Renal cortical epithelial cell (primary cell): ENCODE measurements at places on chromosomes 16 and 17.

DNA sequence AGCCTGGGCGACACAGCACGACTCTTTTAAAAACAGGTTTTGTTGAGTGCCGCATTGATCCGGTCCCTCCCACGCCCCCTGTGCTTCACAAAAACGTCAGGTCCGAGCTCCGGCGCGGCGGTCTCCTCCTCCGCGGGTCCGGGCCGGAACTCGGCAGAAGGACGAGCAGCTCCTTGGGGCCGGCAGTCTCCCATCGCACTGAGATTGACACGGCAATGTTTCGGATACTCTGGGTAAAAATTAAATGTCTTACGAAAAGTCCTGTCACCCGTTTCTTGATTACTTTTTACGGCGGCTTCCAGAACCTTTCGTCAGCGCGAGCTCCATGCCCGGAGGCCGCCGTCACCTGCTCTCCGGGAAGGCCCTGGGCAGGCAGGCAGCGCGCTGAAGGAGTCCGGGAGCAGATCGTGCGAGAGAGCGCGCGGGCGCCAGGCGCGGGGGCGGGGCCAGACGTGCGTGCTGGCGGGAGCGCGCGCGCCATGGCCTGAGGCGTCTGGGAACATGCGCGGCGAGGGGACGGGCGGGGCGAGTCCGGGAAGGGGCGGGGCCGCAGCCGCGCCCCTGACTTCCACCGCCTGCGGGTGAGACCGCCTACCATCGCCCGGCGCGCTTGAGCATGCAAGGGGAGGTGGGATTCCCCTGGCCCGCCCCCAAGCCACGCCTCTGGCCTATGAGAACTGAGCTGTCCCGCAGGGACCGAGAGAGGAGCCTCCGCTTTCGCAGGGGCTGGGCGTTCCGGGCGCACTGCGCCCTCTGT is 11.7 kb upstream of the SRL start:
- peak; percentile 92 for DNase-seq

DNA sequence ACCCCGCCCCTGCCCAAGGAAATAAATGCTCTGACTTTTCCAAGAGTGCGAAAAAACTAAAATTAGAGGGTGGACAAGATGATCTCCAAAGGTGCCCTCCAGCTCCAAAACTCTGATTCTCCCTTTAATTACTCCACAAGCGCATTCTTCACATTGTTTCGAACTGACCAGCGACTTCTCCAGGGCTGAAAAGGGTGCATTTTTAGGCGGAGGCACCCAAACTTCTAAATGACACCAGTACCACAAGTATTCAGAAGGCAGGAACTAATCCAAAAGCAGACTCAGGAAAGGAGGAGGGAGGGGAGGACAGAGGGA is 750 bp downstream of the ZFHX3 start:
- DNase-seq, result no peak

GRCh38 chr17:44348234-44348987 is 3.3 kb downstream of the GRN start:
- peak; percentile 30 for DNase-seq

DNA sequence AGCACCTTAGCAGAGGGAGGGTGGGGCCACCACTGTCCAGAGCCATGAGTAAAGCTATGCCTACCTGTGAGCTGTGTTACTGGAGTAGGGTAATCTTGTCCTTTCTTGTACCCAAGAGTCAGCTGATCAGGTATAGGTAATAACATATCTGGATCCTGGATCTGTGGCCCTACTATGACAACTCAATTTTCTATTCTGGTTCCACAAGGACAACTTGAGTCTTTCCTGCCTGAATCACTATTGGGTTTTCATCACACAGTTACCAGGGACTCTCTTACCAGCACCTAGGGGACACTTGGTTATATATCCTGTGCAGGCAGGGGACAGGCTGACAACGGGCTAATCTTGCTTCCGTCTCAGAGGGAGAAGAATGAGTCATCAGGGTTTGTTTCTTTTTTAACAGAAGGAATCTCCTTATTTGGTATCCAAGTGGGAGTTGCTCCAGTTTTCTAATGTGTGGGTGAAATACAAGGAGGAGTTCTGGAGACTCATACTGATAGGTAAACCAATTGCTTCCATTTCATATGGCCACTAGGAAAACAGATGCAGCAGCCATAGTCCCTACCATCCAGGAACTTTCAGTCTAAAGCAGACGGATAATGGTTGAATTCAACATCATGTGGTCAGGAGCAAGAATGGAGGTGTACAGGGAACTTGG is 6.8 kb downstream of the ZNF267 start:
- peak; percentile 91 for DNase-seq

- no peak for DNase-seq
Measured at GRCh38 chr17:69433093-69433492, 18.6 kb downstream of the MAP2K6 start.

DNA sequence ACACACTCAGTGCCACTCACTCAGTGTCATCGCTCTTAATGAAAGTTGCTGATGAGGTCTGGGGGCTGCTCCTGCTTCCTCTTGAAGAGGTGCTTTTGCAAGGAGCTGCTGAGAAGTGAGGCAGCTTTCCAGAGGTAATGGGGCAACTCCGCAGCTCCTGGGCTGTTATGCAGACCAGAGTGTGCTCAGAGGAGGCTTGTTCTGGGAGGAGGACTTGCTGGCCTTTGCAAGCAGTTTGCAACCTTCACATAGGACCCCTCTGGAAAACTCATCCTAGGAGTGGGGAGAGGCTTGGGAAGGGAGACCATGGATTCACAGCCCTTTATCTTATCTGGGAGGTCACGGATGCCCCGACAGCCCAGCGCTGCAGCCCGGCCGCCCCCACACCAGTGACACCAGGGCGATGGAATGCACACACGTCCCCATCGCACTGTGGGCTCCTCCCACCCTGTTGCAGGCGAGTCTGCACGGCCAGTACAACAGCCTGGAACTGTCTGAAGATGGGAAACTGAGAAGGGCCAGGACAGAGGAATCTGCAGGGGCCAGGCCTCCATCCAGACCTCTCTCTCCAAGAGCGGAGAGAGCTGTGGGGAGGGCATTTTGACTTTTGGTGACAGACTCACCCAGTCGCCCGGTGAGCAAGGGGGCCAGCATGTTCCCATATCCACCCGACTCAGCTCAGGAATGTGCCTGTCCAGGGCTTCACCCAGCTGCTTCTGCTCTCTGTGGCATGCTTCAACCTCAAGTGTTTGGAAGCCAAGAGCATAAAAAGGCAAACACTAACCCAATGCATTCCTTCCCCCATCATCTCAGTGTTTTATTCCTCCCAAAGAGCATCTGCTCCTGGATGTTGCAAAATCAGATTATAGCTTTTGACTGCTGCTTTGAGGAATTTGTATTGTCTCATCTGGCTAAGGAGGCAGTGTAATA is 78.6 kb upstream of the ZNF469 start:
- DNase-seq, result peak; percentile 48

- DNase-seq, result peak; percentile 92
Measured at GRCh38 chr17:82281502-82282238, 8.2 kb upstream of the CSNK1D start.

DNA sequence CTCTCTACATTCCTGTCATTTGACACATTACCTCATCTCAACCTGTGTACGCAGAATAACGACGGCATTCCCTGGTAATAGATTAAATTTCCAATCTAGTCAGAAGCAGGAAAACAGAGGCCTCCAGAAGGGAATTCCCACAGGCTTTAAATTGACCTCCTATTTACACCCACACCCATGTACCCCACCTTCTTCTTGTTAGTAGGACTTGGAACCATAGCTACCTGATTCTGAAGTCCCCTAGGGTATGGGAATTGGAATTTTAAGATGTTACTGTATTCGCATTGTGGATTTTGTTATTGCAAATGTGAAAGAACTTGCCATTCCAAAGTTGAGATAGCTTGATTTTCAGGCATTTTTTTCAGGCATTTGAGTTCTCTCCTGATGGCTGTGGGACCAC is 377.5 kb upstream of the DYNLRB2 start:
- peak; percentile 34 for DNase-seq

DNA sequence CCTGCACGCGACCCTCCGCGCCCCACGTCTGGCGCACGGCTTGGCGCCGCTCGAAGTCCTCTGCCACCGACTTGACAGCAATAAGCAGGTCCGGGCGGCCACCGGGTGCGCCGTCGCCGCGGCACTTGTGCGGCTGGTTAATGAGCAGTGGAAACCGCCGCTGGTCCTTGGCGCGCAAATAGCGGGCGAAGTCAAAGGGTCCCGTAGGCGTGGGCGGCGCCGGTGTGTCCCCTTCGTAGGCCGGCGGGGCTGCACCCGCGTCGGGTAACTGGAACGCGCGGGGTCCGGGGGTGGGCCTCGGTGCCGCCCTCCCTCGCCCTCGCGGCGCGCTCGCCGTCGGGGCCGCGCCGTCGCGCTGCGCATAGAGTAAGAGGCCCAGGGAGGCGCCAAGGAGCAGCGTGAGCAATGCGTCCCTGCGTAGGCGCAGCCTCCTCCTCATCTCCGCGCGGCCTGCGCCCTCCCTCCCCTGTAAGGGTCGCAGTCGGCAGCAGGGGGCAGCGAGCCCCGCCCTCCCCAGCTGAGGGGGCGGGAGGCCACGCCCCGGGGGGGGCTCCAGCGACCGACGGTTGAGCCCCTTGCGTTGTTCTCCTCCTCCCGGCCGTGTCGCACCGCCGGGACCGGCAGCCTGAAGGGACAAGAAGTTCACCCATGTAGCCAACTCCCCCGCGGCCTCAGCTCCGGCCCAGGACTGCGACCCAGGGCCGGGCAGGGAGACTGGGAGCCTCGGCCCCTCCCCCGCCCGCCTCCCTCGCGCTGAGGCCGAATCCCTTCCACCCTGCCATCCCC is 558 bp downstream of the B3GNT9 start:
- no peak for DNase-seq

DNA sequence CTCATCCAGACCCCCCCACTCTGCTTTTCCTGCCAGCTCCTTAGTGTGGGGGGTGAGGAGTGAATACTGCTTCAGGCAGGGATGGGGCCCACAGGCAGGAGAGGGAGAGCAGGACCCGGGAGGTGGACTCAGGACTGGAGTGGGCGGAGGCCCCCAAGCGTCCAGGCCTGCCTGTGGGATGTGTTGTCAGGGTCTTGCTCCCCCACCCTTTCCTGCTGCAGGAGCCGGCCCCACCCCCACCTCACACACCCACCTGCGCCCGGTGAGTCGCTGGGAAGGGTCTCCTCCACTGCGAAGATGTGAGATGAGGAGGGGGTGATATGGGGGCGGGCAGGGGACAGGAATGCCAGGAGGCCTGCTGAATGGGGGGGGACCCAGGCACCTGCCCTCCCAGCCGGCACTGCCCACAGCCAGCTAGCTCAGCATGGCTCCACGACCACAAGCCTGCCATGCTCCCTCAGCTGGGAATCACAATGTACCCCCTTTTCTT is 1.1 kb downstream of the FAM171A2 start:
- DNase-seq, result no peak

DNA sequence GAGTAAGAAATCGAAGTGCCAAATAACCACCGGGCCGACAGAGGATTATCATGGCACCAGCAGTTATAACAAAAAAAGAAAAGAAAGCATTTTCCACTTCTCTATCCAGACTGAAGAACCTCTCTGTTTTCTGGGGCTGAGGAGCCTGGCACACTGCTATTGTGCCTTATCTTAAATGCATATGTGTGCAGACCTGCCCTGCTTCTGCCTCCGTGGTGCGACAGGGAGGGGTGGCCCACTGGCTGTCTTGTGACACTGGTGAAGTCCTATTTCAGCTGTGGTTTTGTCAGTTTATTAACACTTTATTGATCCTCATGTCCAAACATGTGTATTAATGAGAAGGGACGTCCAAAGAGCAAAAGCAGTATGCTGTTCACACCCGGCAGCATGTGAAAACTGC is 55.4 kb downstream of the CDK5R1 start:
- no peak for DNase-seq

DNA sequence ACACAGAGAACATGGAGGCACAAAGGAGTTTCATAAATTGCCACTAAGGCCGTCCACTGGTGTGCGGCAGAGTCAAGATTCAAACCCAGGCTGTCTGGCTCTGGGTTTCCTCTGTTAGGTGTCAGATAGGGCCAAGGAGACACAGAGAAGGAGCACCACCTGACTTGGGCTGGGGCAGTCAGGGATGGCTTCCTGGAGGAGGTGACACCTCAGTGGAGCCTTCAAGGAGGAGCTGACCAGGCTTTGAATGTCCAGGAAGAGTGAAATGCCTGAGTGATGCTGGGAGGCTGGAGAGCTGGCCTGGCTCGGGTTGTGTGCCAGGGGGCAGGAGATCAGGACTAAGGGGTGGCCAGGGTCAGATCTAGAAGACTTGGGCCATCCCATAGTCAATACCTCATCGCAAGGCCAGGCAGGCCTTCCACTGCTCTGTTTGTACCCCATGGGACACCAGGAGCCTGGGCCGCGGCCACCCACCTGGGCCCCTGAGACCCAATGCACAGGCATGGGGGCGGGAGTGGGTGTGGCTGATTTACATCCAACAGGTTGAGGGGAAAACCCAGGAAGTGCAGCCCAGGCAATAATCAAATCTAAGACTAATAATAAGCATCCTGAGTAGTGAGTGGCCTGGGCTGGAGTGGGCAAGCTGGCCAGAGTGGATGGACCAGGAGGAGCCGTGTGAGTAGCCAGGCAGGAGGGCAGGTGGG is 73.7 kb downstream of the USP22 start:
- DNase-seq, result no peak

DNA sequence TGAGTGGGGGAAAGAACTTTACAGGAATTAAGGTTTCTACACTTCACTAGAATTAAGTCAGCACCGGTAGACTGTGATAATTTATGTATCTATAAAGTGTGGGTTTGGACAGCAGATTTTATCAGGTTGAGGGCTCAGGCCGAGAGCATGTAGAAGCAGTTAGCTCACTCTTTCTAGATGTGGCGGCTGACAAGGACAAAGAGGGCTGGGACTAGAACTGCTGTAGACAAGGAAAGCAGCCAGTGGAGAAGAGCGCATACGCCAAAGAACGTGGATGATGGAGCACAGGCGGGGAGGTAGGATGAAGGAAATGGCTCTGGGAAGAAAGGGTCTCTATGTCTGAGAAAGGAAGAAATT is 504 bp upstream of the GOSR1 start:
- no peak for DNase-seq

DNA sequence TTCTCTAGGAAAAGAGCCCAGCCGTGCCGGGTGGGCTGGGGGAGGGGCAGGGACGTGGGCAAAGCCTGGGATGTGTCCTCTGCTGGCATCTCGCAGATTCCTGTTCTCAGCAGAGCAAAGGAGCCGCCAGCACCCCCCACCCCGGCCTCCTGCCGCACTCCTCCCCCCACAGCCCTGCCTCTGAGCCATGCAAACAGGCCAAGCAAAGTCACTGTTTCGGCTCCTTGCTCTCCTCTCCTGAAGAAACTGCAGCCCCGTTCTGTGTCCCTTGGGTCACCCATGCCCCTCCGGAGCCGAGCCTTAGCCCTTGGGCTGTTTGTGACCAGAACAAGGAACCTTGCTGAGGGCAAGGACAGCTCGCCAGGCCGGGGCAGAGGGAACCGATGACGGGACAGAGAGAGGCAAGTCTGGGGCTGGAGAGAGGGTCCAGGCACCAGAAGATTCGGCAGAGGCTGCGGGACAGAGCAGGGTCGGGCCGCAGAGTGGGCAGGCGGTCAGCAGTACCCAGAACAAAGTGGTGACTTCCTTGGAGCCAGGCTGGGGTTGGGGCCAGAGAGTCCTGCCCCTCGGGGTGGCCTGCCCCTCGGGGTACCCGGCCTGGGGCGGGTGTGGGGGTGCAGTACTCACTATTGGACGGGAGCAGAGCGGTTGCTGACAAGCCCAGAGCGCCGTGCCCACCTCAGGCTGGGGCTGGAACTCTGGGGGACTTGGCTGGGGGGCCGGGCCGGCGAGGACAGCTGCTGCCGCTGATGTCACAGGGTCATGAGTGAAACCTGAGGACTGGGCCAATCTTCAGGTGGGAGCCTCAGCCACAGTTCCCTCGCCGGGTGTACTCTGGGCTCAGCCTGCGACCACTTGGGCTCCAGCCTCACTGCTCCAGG is 9.2 kb upstream of the PRR29 start:
- peak; percentile 9 for DNase-seq

- DNase-seq, result no peak
Measured at GRCh38 chr17:14302091-14302430, 1.2 kb downstream of the HS3ST3B1 start.

GRCh38 chr17:40130352-40131042 is 8.7 kb downstream of the MSL1 start:
- peak; percentile 69 for DNase-seq
